T-cell (primary cell): ENCODE measurements at places on chromosomes 16 and 17. TPM values are rescaled to one million over a fixed set of nuclear protein-coding genes. Genes with fewer than 3 reads are reported as not detected.

ENPP7 gene
- total RNA-seq, result not detected

CHRNE gene
- total RNA-seq, result 0.86 TPM

NPIPA5 gene
- total RNA-seq, result 16.7 TPM

KRT31 gene
- total RNA-seq, result not detected

TMEM92 gene
- not detected for total RNA-seq

CD300LB gene
- not detected for total RNA-seq

GPRC5C gene
- not detected for total RNA-seq

HOXB3 gene
- 7.7 TPM for total RNA-seq

SOST gene
- not detected for total RNA-seq

TBX4 gene
- not detected for total RNA-seq

CHST4 gene
- total RNA-seq, result not detected

ZPBP2 gene
- not detected for total RNA-seq

SMIM36 gene
- total RNA-seq, result not detected

MAPT gene
- 1.2 TPM for total RNA-seq

TVP23C gene
- total RNA-seq, result 23.1 TPM

SLC35G6 gene
- not detected for total RNA-seq

OR2C1 gene
- total RNA-seq, result 0.51 TPM

GAST gene
- not detected for total RNA-seq

ADAD2 gene
- total RNA-seq, result not detected

RNF157 gene
- 63.9 TPM for total RNA-seq

EFNB3 gene
- total RNA-seq, result not detected

- peaks cover 54% of the 10 kb centered on the region for H3K36me3 ChIP-seq
- H3K4me3 ChIP-seq, result no peak overlapping the region
- peaks cover 91% of the 10 kb centered on the region for H3K4me1 ChIP-seq
- no peaks in the 10 kb centered on the region for H3K27me3 ChIP-seq
- no peak overlapping the region for H3K27ac ChIP-seq
Observed at GRCh38 chr17:50144845-50145531, 5.5 kb downstream of the PPP1R9B start.

- H3K4me3 ChIP-seq, result no peak overlapping the region
- H3K4me1 ChIP-seq, result no peaks in the 10 kb centered on the region
- peaks cover 30% of the 10 kb centered on the region for H3K27me3 ChIP-seq
- no peaks in the 10 kb centered on the region for H3K36me3 ChIP-seq
Observed at GRCh38 chr17:74337834-74338500, 11.9 kb downstream of the KIF19 start.

- no peaks in the 10 kb centered on the region for H3K36me3 ChIP-seq
- H3K27me3 ChIP-seq, result peaks cover 14% of the 10 kb centered on the region
- no peak for DNase-seq
- no peak overlapping the region for H3K4me3 ChIP-seq
- H3K4me1 ChIP-seq, result no peaks in the 10 kb centered on the region
- no peak overlapping the region for H3K27ac ChIP-seq
Observed at GRCh38 chr17:5976251-5976650, 93.9 kb upstream of the WSCD1 start.

DNA sequence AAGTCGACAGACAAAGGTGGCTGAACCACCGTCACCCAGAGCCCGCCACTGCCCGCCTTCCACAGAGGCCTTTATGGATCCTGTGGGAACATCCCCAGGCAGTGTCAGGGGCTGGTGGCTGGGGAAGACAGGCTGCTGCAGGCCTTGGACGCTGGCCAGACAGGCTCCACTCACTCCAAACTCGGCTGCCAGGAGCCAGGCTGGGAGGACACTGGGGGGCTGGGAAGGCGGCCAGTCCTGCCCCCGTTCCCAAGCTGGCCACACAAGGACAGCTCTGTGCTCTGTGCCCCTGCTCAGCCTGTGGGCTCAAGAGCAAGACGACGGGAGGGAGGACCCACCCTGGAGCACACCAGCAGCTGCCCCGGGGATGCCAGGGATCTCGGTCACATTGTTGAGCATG is 7.6 kb upstream of the LCAT start:
- H3K4me1 ChIP-seq, result peaks cover 2% of the 10 kb centered on the region
- H3K36me3 ChIP-seq, result peaks cover 32% of the 10 kb centered on the region
- DNase-seq, result no peak
- H3K27ac ChIP-seq, result no peak overlapping the region
- H3K4me3 ChIP-seq, result no peak overlapping the region

DNA sequence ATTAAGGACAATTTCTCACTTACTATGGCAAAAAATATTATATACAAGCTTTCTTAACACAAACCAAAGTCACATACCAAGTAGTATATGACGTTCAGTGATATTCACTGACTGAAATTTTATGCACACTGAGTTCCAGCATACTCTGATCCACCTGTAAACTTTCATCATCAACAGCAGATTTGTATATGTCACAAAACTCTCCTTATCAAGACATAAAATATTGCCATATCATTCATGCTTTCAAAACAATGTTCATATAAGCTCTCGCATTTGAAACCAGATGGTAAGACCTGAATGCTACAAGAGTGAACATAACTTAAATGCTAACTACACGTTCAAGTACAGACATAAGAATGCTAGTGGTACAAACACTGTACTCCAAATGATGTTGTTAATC is 46.7 kb downstream of the GNA13 start:
- H3K27me3 ChIP-seq, result no peaks in the 10 kb centered on the region
- H3K27ac ChIP-seq, result no peak overlapping the region
- peaks cover 2% of the 10 kb centered on the region for H3K4me1 ChIP-seq
- no peak overlapping the region for H3K4me3 ChIP-seq
- no peak for DNase-seq
- no peaks in the 10 kb centered on the region for H3K36me3 ChIP-seq

- peaks cover 4% of the 10 kb centered on the region for H3K4me1 ChIP-seq
- no peaks in the 10 kb centered on the region for H3K36me3 ChIP-seq
- H3K27me3 ChIP-seq, result no peaks in the 10 kb centered on the region
Observed at GRCh38 chr17:327296-327695, 25.3 kb downstream of the RPH3AL start.

DNA sequence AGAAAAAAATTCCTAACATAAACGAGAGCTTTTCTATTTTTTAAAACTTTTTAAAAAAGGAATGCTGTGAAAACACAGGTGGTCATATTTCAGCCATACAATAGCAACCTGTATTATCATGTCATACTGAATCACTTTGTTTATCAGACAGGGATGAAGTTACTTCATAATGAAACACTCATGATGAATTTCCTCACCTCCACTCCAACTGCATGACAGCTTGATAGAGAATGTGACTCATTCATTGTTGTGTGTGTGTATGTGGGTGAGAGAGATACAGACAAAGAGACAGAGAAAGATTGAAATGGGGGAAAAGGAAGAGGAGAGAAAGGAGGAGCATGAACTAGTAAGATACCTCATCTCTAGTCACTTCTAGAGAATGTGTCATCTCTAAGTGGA is 109.0 kb downstream of the SYCE1L start:
- no peak for DNase-seq
- H3K27ac ChIP-seq, result no peak overlapping the region
- H3K27me3 ChIP-seq, result no peaks in the 10 kb centered on the region
- H3K36me3 ChIP-seq, result no peaks in the 10 kb centered on the region
- peaks cover 14% of the 10 kb centered on the region for H3K4me1 ChIP-seq
- H3K4me3 ChIP-seq, result no peak overlapping the region

- H3K27me3 ChIP-seq, result peaks cover 54% of the 10 kb centered on the region
- no peak within 1 kb of the TSS for H3K4me3 ChIP-seq
- no peak for DNase-seq
- no peak within 1 kb of the TSS for H3K27ac ChIP-seq
Observed at GRCh38 chr16:57628008-57628781, at the start of gene ADGRG1. ADGRG1 (plus strand) TSS chr16:57628630; CDS start chr16:57650288, 21,658 bp downstream.

DNA sequence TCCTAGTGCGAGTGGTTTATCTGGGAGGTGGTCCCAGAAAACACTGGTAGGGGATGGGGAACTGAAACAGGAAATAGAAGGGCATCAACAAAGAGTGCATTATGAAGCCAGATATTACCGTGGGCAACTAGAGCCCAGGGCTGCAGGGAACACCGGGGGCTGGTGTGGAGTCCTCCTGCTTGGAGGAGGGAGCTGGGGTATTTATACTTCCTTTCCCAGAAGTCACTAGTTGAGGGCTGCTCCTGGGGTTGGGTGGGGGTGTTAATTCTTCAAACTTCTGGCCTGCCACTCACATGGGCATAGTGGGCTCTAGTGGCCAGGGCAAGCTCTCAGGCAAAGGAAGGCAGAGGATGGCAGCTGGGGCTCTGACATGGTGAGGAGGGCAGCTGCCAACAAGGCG is 14.7 kb downstream of the LAT start:
- H3K27me3 ChIP-seq, result no peaks in the 10 kb centered on the region
- peaks cover 2% of the 10 kb centered on the region for H3K4me1 ChIP-seq
- no peak for DNase-seq
- no peak overlapping the region for H3K4me3 ChIP-seq

- H3K4me3 ChIP-seq, result peak within 1 kb of the TSS; percentile 47
- DNase-seq, result peak; percentile 32
- H3K27ac ChIP-seq, result no peak within 1 kb of the TSS
- peaks cover 15% of the 10 kb centered on the region for H3K4me1 ChIP-seq
Observed at GRCh38 chr16:68737046-68737729, at the start of gene CDH1. CDH1 (plus strand) TSS chr16:68737292; CDS start chr16:68737416, 124 bp downstream.

DNA sequence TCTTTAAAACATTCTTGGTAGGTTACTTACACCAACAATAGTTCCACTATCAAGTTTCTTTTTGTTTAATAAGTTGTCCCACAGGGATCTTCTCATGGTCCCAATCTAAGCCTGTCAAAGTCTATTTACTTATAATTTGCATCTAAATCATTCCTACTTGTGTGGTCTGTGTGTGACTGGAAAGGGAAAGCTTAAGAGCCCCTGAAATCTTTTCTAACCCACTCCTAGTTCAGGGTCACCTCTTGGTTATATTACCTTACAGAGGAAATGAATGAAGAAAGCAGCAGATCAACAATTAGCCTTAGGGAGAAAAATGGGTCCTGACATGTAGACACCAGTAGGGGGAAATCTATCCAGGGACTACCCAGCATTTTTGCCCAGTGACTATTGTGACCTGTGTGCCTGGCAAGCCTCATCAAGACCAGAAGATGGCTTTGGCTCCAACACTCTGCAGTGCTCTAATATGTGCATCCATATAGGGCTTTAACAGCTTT is 110.4 kb upstream of the HAS3 start:
- DNase-seq, result no peak
- H3K36me3 ChIP-seq, result no peaks in the 10 kb centered on the region
- H3K4me1 ChIP-seq, result no peaks in the 10 kb centered on the region
- H3K4me3 ChIP-seq, result no peak overlapping the region
- H3K27ac ChIP-seq, result no peak overlapping the region

GRCh38 chr16:86010680-86011141 is 111.7 kb downstream of the IRF8 start:
- H3K27me3 ChIP-seq, result peaks cover 11% of the 10 kb centered on the region
- no peaks in the 10 kb centered on the region for H3K36me3 ChIP-seq
- no peak overlapping the region for H3K27ac ChIP-seq
- H3K4me3 ChIP-seq, result no peak overlapping the region
- no peaks in the 10 kb centered on the region for H3K4me1 ChIP-seq

DNA sequence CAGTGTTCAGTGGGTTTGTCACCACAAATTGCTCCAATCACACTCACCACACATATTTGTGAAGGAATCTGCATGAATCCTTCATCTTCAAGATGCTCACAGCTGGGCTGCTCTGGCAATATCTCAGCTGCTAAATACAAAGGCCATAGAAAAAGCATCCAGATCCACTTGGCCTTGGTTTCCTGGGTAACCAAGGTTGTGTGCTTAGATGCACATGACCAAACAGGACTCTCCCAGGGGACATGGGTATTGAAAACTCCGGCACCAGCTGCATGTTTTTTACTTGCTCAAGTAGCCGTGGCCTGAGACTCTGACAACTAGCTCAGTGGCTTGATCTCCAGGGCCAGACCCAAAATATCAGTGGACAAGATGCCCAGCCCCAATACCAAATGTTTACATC is 131.3 kb downstream of the CBLN1 start:
- no peaks in the 10 kb centered on the region for H3K4me1 ChIP-seq
- no peaks in the 10 kb centered on the region for H3K36me3 ChIP-seq
- H3K27ac ChIP-seq, result no peak overlapping the region
- no peak for DNase-seq
- H3K4me3 ChIP-seq, result no peak overlapping the region

DNA sequence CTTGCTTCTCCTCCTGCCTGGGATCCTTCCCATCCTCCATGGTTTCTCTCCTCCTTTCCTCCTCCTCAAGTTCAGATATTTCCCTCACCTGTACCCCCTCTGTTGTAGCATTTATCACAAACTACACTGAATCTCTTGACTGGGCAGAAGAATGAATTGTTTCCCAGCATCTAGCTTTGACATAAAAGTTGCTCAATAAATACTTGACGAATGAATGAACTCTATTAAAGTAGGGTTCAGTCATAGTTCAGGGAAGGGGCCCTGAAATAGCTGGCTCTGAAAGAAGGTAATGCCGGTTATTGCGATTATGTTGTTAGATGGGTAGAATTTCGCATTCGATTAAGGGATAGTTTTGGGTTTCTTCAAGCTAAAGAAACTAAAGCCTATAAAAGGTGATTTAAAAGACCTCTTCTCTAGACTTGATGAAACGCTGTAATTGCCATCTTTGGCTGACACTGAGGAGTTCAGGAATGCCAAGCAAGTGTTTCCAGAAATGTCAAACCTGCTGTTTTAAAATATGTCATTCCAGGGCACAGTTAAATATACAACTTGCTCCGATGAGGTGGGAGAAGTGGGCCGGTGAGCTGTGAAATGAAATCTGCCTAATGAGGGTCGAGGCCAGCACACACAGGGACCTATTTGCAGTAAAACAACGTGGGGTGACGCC is 1.0 kb upstream of the CPD start:
- DNase-seq, result no peak
- peak overlapping the region; percentile 88 for H3K27ac ChIP-seq
- H3K4me3 ChIP-seq, result peak overlapping the region; percentile 71
- H3K4me1 ChIP-seq, result peaks cover 29% of the 10 kb centered on the region
- H3K36me3 ChIP-seq, result no peaks in the 10 kb centered on the region

- H3K36me3 ChIP-seq, result peaks cover 4% of the 10 kb centered on the region
- peaks cover 53% of the 10 kb centered on the region for H3K27me3 ChIP-seq
- peaks cover 3% of the 10 kb centered on the region for H3K4me1 ChIP-seq
- no peak overlapping the region for H3K27ac ChIP-seq
- H3K4me3 ChIP-seq, result peak overlapping the region; percentile 54
Observed at GRCh38 chr16:30009990-30010843, 610 bp downstream of the DOC2A start.

DNA sequence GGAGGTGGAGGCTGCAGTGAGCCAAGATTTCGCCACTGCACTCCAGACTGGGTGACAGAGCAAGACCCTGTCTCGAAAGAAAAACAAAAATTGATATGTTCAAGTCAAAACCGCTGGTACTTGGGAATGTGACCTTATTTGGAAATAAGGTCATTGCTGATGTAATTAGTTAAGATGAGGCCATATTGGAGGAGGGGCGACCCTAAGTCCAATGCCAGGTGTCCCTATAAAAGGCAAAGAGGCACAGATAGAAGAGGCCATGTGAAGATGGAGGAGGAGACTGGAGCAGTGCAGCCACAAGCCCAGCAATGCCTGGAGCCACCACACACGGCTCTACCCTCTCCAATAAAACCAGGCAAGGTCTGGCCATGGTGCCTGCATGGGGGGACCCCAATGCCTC is 50.8 kb upstream of the JPH3 start:
- no peak overlapping the region for H3K4me3 ChIP-seq
- no peak overlapping the region for H3K27ac ChIP-seq
- no peaks in the 10 kb centered on the region for H3K36me3 ChIP-seq

GRCh38 chr17:56777859-56778258 is 55.9 kb downstream of the C17orf67 start:
- no peaks in the 10 kb centered on the region for H3K36me3 ChIP-seq
- no peak overlapping the region for H3K27ac ChIP-seq
- no peak overlapping the region for H3K4me3 ChIP-seq
- H3K4me1 ChIP-seq, result peaks cover 16% of the 10 kb centered on the region
- H3K27me3 ChIP-seq, result peaks cover 15% of the 10 kb centered on the region

GRCh38 chr16:12083631-12084030 is 107.1 kb downstream of the SNX29 start:
- H3K27me3 ChIP-seq, result no peaks in the 10 kb centered on the region
- DNase-seq, result no peak
- peak overlapping the region; percentile 8 for H3K4me3 ChIP-seq
- peaks cover 38% of the 10 kb centered on the region for H3K4me1 ChIP-seq
- no peaks in the 10 kb centered on the region for H3K36me3 ChIP-seq
- H3K27ac ChIP-seq, result no peak overlapping the region
